ENCODE measurements at places on chromosomes 5 and 9.

GRCh38 chr5:174083056-174083827 lies 37.7 kb downstream of the NSG2 start:
- no peak for DNase-seq

GRCh38 chr5:75608870-75609269 lies 2.4 kb upstream of the ANKDD1B start:
- no peak for DNase-seq

DNA sequence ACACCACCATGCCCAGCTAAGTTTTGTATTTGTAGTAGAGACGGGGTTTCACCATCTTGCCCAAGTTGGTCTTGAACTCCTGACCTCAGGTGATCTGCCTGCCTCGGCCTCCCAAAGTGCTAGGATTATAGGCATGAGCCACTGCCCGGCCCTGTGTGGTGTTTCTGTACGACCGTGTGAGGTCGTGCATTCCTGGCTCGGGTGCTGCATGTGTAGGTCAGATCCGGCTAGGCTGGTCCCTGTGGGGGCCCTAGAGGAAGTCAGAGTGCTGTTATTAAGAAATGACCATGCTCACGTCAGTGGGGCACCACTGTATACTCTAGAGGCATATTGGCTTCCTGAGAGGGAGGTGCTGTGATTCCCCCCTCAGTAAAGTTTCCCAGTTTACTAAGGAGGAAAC lies 13.7 kb downstream of the WNK2 start:
- no peak for DNase-seq

DNA sequence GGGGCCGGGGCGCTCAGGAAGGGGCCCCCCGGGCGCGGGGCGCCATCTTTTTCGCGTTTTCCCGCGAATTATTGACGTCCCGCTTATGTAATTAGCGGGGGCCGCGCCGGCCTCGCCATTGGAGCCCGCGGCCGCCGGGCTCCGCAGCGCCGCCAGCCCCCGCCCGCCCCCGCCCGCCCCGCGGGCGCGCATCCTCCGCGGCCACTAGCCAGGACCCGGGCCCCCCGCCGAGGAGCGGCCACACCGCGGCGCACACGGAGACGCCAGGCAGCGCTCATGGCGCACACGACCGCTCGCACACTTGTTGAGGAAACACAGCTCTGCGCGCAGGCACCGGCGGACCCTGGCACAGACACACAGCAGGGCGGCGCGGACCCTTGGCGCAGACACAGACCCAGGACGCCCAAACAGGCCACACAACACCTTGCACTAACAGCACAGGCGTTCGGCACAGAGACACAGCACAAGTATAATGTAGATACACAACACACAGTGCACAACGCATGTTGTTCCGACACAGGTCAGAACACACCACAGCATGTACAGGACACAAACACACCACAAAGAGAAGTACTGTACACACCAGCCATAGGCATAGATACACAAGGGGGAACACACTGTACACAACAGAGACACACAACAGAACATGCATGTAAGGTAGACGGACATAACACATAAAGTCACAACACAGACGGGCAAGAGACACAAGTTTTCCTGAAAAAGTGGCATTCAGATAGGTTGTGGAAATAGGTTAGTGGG lies 467 bp upstream of the PHF19 start:
- DNase-seq: peak; percentile 75

- DNase-seq: no peak
Measured at GRCh38 chr5:175118700-175119309, 325.2 kb downstream of the DRD1 start.

GRCh38 chr5:616484-617039 lies 4.4 kb downstream of the CEP72 start:
- DNase-seq: no peak

GRCh38 chr5:180862645-180863044 lies 1.6 kb upstream of the ZFP62 start:
- DNase-seq: no peak

DNA sequence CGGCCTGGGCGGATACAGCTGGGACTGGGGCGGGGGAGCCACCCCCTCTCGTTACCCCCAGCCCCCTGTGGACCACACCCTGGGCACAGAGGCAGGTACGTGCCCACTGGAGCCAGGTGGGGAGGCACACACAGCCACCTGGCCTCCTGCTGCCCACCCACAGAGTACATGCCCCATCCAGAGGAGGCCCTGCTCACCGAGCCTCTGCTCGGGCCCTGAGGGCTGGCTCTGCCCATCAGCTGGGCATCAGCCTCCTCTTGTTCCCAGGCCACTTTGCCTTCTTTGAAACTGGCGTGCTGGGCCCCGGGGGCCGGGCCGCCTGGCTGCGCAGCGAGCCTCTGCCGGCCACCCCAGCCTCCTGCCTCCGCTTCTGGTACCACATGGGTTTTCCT lies 6.3 kb downstream of the MAMDC4 start:
- no peak for DNase-seq

DNA sequence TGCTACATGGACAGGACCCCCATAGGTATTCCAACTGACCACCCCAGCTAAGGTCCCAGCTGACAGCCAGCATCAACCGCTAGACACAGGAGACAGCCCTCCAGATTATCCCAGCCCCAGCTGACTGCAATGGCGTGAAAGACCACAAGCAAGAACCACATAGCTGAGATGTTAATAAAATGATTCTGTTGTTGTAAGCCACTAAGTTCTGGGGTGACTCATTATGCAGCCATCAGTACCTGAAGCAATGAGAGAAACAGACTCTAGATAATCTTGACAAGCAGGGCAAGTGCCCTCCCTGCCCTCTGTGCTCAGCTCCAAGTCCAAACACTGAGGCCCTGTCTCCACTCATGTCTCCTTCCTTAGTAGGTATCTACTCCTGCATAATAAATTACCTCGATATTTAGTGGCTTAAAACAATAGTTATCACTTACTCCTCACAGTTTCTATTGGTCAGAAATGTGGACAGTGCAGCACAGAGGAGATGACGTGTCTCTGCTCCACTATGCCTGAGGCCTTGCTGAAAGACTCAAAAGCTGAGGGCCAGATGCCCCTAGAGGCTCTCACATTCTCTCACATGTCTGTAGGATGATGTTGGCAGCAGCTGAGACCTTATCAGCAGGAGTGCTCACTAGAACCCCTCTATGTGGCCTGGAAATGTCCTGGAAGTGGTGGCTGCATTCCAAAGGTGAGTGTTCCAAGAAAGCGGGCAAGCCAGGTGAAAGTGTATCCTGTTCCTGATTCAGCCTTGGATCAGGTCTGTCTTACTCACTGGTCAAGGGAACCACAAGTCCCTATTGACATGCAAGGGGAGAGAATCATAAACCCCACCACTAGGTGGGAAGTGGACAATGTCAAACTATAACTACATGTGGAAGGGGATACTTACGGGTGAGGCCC lies 2.5 kb downstream of the MGAT1 start:
- DNase-seq: no peak
